ENCODE measurements at places on chromosomes 11 and 22. TPM values are rescaled to one million over a fixed set of nuclear protein-coding genes. Genes with fewer than 3 reads are reported as not detected.

Gene NXPE4
- total RNA-seq = not detected

DNA sequence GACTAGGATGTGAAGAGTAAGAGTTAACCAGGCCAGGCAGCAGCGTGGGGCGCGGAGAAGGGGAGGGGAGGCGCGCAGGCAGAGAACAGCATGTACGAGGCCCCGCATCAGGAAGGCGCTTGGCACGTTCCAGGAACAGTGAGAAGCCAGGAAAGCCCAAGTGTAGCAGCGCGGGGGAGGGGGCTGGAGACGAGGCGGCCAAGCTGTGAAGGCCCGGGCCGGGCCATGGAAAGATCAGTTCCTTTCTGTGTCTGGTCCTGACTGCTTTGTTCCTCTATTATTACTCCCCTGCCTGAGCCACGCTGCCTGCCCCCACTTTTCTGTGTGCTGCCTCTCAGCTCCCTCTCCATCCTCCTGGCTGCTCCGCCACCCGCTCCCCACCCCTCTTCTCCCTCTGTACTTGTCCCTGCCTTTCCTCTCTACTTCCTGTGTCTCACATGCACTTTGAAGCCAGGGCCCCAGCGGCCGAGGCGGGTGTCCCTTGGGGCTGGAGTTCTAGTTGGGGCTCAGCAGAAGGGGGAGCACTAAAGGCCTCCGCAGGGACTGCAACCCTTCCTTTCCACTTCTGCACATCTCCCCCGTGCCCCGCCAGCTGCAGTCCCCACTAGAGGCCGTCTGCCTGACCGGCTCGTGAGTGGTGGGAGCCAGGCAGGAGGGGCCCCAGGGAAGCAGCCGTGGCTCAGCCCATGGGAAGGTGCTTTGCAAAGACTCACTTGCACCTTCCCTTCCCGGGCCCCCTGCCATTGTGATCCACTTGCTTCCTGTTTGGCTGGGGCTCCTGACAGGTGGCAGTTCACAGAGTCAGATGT lies 63.7 kb downstream of the PRDM11 start:
- DNase-seq = no peak
- no peaks in the 10 kb centered on the region for H3K36me3 ChIP-seq
- no peaks in the 10 kb centered on the region for H3K27me3 ChIP-seq
- H3K4me1 ChIP-seq = peaks cover under 1% of the 10 kb centered on the region

DNA sequence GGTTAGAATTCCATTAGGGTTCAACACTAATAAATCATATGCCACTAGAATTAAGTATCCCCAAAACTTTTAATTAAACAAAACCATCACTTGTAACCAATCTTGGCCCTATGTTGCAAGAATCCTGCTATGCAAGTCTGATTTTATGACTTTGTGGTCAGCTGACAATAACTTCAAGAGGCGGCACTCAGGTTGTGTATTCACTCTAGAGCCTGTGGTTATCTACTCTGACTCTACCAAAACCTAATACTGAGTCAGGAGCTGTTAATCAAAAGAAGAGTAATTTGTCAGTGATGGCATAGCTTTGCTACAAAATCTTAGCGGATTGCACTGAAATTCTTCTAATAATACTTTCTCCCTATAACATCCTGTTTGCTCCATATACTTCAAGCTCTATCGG lies 253.7 kb downstream of the AASDHPPT start:
- no peaks in the 10 kb centered on the region for H3K27me3 ChIP-seq
- no peaks in the 10 kb centered on the region for H3K4me1 ChIP-seq
- no peaks in the 10 kb centered on the region for H3K36me3 ChIP-seq
- H3K27ac ChIP-seq = no peak overlapping the region
- no peak overlapping the region for H3K4me3 ChIP-seq

Gene CRYBB3
- 0.23 TPM for total RNA-seq

DNA sequence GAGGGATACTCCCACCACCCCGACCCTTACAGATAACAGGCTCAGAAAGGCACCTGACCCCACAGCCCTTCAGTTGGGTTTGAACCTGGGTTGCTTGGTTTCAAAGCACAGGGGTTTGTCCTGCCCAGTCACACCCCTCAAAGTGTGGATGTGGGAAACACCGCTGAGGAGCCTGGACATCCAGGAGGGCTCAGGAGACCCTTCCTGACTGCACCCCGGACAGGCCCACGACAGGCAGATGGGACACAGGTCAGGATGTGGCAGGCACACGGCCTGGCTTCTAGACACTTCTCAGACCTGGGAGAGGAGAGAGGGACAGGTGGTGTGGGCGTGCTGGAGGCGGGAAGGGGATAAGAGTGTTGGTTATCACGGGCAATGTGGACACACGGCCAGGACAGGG lies 932.3 kb downstream of the BRD1 start:
- DNase-seq = no peak
- no peak overlapping the region for H3K4me3 ChIP-seq
- no peaks in the 10 kb centered on the region for H3K27me3 ChIP-seq
- no peaks in the 10 kb centered on the region for H3K36me3 ChIP-seq

DNA sequence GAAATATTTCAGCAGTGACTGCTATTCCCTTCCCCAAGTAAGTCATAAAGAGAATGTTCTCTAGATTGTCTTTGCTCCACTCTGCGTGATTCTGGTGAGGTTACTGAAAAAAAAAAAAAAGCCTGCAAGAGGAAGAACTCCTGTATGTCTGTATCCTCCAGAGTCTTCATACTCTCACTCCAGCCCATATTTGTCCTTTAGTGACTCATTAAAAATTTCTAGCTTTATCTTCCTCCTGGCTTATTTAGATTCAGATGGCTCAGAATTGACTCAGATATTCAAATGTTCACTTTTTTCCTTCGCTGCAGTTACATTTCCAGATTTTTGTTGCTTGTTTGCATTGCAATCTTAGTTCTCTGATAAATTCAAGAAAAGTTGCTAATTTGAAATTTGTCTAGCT lies 76.3 kb upstream of the CNTN5 start:
- H3K27ac ChIP-seq = no peak overlapping the region
- H3K36me3 ChIP-seq = no peaks in the 10 kb centered on the region
- no peaks in the 10 kb centered on the region for H3K4me1 ChIP-seq
- no peaks in the 10 kb centered on the region for H3K27me3 ChIP-seq
- DNase-seq = no peak
- no peak overlapping the region for H3K4me3 ChIP-seq

Gene TMEM25
- total RNA-seq = 9.5 TPM

GRCh38 chr22:34111210-34111824 lies 191.0 kb upstream of the LARGE1 start:
- H3K4me1 ChIP-seq = no peaks in the 10 kb centered on the region
- no peak overlapping the region for H3K4me3 ChIP-seq
- no peak for DNase-seq

Gene ACR
- total RNA-seq = not detected

GRCh38 chr11:44301564-44302271 lies 8.2 kb downstream of the ALX4 start:
- peaks cover 21% of the 10 kb centered on the region for H3K4me1 ChIP-seq
- no peak overlapping the region for H3K27ac ChIP-seq
- DNase-seq = no peak
- no peaks in the 10 kb centered on the region for H3K36me3 ChIP-seq

Data from activated T-helper 2 cell treated with anti-CD3 and anti-CD28 coated beads, Interferon-gamma antibody, Interleukin-2, Interleukin-4, amounts not matched to agents 10 μg/mL and 5 μg/mL and 100 μg/mL, durations not matched to agents 14 hours and 24 hours and 36 hours (primary cell).